Hematopoietic multipotent progenitor cell treated with erythropoietin and hydrocortisone succinate and interleukin-3 and kit ligand, for 4 days (in vitro differentiated cells): ENCODE measurements at places on chromosomes 1 and 21.
A peak's percentile ranks its signal among the peaks of the same experiment; 100 is the strongest.

DNA sequence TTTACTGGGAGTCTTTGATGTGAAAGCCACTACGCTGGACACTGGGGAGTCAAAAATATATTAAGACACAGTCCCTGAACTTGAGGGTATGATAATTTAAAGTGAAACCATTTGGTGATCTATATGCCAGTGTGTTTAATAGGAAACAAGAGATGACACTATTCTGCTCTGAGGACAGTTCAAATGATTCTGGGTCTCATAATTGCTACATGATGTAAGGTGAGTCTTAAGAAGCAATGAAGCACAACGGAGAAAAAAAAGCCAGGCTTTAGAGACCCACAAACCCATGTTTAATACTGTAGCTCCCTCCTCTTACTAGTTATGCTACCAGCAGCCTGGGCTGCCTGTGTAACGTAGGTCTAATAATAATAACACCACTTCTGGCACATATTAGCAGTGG is 14.2 kb upstream of the LRRC8D start:
- no peak for DNase-seq

DNA sequence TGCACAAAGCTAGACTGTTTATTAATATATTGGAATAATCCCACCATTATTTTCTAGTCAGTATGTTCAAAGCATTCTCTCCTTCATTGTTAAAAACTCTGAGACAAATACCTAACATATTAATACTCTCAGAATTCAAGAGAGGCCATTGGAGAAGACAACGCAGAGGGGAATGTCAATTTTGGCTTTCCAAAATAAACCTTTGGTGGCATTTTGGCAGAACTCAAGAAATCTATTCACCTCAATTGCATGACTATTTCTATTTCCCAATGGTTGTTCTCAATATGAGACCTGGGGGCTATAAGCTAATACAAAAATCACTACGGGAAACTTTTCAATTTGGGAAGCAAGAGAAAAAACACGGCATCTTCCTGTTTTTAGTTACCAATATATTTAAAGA is 58.5 kb downstream of the RUSC1 start:
- no peak for DNase-seq

- no peak for DNase-seq
Measured at GRCh38 chr1:167782946-167783345, 61.2 kb downstream of the MPZL1 start.

GRCh38 chr1:147892216-147892615 is 10.4 kb upstream of the GJA8 start:
- peak; percentile 69 for DNase-seq

GRCh38 chr1:16984717-16985116 is 4.3 kb upstream of the MFAP2 start:
- DNase-seq = no peak

DNA sequence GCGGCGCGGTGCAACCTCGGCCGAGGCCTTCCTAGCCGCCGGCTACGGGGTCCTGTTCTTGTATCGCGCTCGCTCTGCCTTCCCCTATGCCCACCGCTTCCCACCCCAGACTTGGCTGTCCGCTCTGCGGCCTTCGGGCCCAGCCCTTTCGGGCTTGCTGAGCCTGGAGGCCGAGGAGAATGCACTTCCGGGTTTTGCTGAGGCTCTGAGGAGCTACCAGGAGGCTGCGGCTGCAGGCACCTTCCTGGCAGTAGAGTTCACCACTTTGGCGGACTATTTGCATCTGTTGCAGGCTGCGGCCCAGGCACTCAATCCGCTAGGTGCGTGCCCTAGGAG is 379 bp downstream of the PPCS start:
- DNase-seq = peak; percentile 88

GRCh38 chr1:26785611-26786436 is 1.9 kb upstream of the PIGV start:
- DNase-seq = peak; percentile 74

- no peak for DNase-seq
Measured at GRCh38 chr1:70887936-70888335, 159.7 kb downstream of the PTGER3 start.

- peak; percentile 74 for DNase-seq
Measured at GRCh38 chr1:20928146-20928545, 141.0 kb upstream of the HP1BP3 start.

DNA sequence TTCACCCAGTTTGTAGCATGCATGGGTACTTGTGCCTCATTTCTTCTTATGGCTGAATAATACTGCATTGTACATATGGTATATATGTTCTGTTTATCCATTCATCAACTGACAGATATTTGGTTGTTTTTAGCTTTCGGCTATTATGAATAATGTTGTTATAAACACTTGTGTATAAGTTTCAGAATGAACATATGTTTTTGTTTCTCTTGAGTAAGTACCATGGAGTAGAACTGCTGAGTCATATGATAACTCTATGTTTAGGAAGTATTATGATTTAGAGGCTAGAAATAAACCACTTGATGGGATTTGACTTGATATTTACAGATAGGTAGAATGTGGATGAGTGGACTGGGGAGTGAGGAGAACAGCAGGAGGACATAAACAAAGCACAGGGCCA is 48.6 kb downstream of the WNT2B start:
- peak; percentile 8 for DNase-seq

DNA sequence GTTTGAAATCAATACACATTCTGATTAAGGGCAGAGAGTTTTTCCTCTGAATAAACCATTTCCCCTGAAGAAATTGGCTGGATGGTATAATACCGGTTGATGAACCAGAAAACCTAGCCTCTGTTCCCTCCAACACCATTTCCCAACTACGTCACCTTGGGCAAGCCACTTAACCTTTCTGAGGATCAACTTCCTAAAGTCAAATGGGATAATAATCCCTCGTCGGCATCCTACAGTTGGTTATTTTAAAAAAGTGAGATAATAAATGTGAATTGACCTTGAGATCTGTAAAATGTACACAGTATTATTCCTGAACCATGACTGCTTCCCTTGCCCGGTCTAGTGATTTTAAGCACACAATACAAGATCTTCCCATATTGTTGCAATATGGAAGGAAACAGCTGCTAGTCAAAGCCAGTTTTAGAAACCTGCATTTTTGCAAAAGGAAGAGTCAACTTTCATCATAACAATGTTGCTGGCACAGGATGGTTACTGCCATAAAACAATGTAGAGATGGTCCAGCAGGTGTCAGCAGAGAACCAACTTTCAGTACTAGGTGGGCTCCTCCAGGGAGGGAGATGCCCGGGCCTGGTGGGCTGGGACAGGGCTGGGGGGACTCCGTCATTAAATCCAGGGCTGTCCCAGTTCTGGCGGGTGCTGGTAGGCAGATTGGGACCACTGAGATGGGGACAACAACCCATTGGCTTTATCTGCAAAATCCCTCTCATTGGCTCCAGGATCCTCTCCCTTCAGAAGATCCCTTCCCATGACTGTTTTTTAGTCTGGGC is 5.2 kb upstream of the HLX start:
- peak; percentile 76 for DNase-seq

DNA sequence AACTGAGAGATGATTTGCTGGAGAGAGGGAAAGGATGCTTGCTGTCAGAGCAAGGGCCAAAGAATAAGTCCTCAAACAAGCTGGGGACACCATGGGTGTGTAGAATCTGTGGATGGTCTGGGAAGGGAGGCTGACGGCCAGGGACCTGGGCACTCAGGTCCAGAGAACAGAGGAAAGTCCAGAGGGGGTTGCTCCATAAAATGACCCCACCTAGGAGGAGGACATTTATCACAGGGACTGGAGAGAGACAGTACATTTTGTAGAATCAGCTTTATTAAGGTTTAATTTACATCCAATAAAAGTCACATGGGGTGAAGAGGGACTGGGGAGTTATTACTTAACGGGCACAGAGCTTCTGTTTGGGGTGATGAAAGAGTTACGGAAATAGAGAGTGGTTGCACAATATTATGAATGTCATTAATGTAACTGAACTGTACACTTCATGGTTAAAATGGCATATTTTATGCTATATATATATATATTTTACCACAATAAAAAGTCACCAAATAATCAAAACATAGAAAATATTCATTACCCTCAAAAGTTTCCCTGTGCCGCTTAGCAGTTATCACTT is 73.0 kb upstream of the ABCD3 start:
- DNase-seq = peak; percentile 66

- DNase-seq = no peak
Measured at GRCh38 chr1:79568411-79568810, 561.9 kb upstream of the ADGRL4 start.

DNA sequence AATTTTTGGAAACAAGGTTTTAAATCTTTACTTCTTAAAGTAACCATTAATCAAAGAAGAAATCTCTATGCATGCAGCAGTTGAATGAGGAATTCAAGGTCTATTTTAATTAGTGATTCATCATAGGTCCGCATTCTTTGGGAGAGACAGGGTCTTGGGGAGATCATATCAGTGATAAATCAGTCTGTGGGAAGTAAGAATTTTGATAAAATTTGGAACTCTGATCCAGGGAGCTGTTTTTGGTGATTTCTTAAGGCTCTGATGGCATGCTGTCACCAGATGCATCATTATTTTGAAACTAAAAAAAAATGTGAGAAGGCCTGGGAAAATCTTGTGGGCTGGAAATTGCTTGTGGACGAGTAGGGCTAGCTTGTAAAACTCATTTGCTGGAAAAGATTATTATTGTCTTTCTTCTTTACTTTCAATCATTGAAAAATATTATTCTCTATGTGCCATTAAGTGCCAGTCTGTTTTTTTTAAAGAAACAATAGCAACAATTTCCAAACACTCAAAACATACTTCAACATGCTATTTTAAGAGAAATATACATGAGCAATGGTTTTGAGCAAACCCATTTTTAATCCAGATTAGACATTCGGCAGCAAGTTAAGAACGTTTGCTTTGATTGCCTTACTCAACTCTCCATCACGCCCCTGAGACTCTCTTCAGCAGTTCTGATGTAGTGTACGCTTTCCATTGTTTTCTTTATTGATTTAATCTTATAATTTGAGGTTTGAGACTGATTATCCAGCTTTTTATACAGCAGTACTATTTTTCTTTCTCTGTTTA is 62.6 kb downstream of the ZBTB18 start:
- DNase-seq = no peak

DNA sequence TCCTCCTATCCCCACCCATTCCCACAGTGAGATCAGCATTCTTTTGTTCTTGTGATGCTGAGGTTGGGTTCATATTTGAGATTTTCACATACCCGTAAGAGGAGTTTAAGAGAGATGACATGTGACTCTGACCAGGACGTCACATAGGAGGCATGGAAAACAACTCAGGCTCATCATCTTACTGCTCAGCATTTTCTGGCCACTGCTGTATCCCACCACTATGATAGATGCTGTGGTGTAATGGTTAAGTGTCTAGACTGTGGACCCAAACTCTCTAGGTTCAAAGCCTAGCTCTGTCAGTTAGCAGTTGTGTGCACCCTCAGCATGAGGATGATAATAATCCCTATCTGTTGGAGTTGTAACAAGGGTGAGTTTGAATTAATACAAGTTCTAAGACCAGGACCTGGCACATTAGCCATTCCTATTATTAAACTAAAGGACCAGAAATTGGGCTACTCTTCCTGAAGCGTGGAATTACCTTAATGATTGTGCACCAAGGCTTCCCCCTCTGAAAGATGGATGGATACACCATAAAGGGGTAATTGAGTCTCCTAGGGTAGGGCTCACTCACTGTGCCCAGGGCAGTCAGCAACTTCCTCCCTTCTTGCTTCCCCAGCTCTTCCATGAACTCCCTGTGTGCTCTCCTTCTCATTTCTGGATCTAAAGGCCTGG is 40.9 kb downstream of the LGR6 start:
- DNase-seq = no peak

DNA sequence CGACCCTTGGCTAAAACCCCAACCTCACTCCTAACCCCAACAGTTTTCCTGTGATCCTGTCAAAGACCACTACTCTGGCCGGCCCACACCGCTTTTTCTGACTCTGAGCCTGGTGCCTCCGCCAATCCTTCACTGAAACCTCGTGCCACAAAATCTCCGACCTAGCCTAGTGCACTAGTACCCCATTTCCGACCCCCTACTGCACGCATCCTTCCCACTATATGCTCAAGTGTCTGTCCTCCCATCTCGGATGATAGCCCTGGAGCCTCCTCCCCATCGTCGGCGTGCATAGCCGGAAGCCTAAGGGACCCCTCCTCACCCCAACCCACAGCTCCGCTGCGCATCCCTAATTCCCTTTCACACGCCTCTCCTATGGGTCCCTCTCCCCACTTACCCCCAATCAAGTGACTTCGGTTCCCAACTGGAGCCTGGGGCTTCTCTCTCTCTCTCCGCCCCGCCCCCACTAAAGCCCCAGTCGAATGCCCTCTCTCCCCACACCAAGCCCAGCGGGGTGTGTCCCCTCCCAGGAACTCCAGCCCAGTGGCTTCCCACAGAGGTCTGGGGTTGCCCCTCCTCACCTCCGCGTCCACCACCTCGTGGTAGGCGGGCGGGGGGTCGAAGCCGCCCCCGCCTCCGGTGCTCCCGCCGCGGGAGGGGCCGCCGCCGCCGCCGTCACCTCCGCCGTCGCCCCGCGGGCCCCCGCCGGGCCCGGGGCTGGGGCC is 791 bp downstream of the USP24 start:
- peak; percentile 81 for DNase-seq

DNA sequence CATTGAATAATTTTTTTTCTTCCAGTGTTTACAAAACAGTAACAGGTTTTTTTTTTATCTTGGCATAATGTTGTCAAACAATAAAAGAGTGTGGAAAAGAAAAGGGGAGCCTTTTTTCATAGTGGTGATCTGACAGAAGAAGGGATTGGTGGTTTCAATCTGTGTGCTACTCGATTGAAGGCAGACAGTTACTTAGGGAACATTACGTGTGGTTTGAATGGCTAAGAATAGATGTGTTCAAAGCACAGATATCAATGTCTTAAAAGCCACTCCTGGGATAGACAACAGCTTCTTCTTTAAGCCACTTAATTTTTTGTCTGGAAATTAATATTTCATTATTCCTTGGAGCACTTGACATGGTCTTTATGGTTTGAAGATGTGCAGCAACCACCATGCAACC is 558.6 kb upstream of the ADGRL2 start:
- DNase-seq = no peak
